ENCODE measurements at places on chromosomes 2 and 18.

- DNase-seq, result no peak
Measured at GRCh38 chr2:102508863-102509262, 35.8 kb downstream of the SLC9A4 start.

DNA sequence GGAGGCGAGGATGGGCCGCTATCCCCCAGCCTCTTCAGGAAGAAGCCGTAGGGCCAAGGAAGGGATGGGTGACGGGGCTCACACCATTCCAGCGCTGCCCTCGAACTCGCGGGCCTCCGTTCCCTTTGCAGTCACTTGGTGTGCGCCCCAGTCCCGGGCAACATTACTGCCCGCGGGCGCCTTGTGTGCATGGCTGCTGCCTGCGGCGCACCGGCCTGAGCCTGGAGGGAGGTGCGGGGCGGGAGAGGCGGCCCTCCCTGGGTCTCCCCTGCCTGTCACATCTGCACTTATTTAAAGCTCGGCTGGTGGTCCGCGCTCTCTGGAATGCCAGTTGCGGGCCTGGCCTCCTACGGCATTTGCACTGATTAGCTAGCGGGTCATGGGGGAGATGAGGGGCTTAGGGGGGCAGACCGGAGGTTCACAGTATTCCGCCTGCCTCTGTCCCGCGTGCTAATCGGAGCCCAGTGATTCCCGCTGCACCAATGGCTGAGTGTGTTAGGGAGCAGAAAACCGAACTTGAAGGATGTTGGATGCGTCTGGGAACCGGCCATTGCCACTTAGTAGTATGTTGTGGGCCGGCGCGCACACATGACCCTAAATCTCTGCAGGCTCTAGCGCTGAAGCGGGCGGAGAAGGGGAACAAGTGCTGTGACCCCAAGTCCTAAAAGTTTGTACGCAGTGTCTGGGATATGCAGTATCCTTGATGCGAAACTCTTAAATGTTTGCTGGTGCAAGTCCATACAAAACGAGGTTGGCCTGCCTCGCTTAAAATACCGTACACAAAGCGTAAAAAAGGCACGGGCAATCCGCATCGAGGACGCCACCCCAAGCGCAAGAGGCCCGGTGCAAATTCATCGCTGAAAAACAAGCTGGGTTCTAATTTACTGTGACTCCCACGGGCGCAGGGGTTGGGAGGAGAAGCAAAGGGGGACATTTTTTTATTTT lies 161.2 kb upstream of the SIX2 start:
- DNase-seq, result no peak

DNA sequence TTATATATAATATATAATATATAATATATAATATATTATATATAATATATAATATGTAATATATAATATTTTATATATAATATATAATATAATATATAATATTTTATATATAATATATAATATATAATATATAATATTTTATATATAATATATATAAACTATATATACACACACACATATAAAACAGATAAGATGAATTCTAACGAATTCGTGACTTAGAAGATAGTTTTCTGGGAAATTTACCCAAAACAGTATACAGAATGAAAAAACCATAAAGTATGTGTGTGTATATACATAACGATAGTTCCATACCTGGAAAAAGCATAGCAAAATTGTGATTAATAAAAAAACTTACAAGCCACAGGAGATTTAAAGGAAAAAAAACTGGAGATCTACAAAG lies 80.6 kb downstream of the THADA start:
- no peak for DNase-seq

GRCh38 chr2:224986477-224986876 lies 55.8 kb downstream of the DOCK10 start:
- DNase-seq, result no peak

DNA sequence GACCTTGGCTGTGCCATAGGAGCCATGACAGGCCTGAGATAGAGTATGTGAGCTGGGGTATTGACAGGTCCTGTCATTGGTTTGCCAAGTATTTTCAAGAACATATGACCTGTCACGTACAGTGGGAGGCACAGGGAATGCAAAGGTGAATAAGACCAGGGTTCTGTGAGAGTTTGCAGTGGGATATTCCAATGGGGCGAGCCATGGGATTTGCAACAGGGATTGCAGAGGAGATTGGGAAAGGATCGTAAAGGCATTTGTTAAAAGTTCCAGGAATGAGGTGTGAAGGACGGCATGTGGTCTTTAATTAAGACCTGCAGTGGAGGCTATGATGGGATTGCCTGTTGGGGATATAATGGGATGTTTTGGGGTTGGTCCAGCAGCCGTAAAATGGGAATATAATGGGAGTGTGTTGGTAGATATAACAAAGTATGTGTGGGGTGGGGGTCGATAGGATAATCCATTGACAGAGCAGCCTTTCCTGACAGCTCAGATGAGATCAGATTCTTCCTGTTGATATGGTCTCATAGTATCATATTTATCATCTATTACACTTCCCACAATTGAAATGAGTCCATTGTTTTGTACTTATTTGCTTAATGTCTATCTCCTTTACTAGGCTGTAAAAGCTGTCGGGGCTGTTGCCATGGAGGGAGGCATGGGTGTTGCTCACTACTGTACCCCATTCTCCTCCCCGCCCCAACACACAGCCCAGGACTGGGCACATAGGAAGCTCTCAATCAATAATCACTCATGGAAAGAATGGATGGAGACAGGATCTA lies 38.1 kb downstream of the PKDCC start:
- no peak for DNase-seq

All from T47D (cell line).